A549 treated with Hydrocortisone at 1 μM for 4 hours (cell line): ENCODE measurements at places on chromosomes 1 and 21. TPM values are rescaled to one million over a fixed set of nuclear protein-coding genes. Genes with fewer than 3 reads are reported as not detected.

Gene TNFRSF1B
- 0.47 to 0.71 TPM (median 0.51 TPM) in 5 replicates for total RNA-seq

Gene LRRC71
- 0.05 to 0.23 TPM (median 0.17 TPM) in 5 replicates for total RNA-seq

Gene RPS6KA1
- 16.1 to 18.0 TPM (median 16.4 TPM) in 5 replicates for total RNA-seq

Gene TOR3A
- 38.4 to 42.6 TPM (median 41.1 TPM) in 5 replicates for total RNA-seq

Gene C1orf141
- total RNA-seq, result not detected in 5 replicates

Gene RORC
- total RNA-seq, result 0.05 to 0.13 TPM (median 0.08 TPM) in 4 of 5 replicates, not detected in the other

Gene SLFNL1
- 0.02 to 0.06 TPM (median 0.05 TPM) in 3 of 5 replicates, not detected in the others for total RNA-seq

Gene SLC1A7
- 0.05 TPM in 2 of 5 replicates, not detected in the others for total RNA-seq

Gene CD5L
- not detected in 5 replicates for total RNA-seq

Gene TEX38
- total RNA-seq, result 0.16 TPM in 1 of 5 replicates, not detected in the others

Gene ERICH3
- total RNA-seq, result not detected in 5 replicates

Gene PSMA5
- 101 to 113 TPM (median 106 TPM) in 5 replicates for total RNA-seq

Gene TLR5
- total RNA-seq, result 0.11 to 0.18 TPM (median 0.17 TPM) in 5 replicates

Gene STYXL2
- not detected in 5 replicates for total RNA-seq

Gene BLACAT1
- total RNA-seq, result 0.03 to 0.06 TPM in 2 of 5 replicates, not detected in the others

Gene REN
- 0.07 to 0.09 TPM in 2 of 5 replicates, not detected in the others for total RNA-seq

Gene LMX1A
- not detected in 5 replicates for total RNA-seq

Gene ADAMTS5
- total RNA-seq, result not detected in 5 replicates

Gene RHD
- total RNA-seq, result not detected in 5 replicates

Gene TSACC
- total RNA-seq, result 1.7 to 2.8 TPM (median 2.1 TPM) in 5 replicates

Gene NT5C1A
- total RNA-seq, result not detected in 5 replicates
